ENCODE measurements at places on chromosomes 2 and 18.

- DNase-seq: no peak
Observed at GRCh38 chr2:191010887-191011885, 2.8 kb downstream of the STAT1 start.

GRCh38 chr2:176454893-176455815 is 185.9 kb downstream of the MTX2 start:
- peak; percentile 33 for DNase-seq

DNA sequence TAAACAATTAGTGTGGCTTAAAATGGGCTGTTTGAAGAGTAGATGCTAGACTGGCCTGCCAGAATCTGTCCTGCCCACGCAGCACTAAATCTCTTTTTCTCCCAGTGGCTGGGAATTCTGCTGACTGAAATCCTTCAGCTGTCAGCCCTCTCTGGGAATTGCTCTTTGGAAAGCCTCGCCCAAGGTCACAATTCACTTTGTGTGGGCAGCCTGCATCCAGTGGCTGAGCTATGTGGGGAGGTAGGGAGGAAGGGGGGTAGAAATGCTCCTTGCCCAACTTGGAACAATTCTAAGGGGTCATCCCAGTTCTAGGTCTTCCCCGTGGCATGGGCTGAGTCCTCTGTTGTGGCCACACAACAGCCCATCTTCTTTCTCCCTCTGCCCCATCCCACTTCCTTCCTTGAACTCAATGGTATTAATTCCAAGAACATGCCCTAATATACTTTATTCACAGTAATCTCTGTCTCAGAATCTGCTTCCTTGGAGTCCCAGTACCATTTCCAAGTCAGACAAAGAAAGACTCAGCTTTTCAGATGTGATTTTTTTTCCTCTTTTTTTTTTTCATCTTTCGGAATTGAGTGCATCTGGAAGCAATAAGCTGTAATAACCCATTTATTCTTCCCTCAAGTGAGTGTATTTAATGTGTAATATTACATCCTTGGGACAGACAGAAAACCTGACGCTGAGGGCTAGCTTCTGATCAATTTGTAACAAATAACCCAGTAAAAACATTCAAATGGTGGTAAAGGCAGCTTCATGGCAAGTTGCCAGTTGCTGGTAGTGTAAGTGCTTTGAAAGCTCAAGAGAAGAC is 189.4 kb downstream of the GPD2 start:
- DNase-seq: no peak

- peak; percentile 97 for DNase-seq
Observed at GRCh38 chr2:136917411-136917881, 152.1 kb downstream of the THSD7B start.

GRCh38 chr2:58834404-58834803 is 593.3 kb upstream of the FANCL start:
- DNase-seq: no peak

DNA sequence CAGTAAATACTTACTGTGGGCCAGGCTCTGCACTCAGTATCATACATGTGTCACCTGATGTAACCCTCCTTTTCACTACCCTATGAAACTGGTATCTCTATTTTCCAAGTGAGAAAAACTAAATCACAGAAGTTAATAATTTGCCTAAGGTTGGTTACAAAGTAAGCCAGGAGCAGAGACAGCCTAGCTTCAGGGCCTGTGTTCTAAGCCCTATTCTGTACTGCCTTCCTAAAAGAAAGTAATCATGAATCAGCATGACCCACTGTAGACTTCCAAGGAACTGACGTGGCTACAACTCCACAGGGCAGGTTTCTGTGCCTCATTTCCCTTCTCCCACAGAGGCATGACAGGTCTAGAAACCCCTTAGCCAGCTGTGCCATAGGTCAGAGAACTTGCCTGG is 14.3 kb downstream of the ZNF142 start:
- no peak for DNase-seq

DNA sequence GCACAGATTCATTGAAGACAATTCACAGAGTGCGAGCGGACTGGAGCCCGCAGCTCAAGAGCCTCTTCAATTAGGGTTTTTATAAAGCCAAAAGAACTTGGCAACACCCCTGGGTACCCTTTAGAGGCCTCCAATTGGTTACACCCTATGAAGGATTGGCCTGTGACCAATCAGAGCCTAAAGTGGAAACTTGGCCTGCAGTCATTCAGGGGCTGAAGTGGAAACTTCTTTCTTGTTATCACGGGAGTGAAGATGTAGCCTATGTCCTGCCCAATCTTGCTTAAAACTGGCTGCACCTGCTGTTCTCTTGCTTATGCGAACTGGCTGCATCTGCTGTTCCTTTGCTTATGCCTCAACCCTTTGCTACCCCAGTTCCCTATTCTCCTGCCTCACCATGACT is 1.8 kb upstream of the HJURP start:
- DNase-seq: no peak

DNA sequence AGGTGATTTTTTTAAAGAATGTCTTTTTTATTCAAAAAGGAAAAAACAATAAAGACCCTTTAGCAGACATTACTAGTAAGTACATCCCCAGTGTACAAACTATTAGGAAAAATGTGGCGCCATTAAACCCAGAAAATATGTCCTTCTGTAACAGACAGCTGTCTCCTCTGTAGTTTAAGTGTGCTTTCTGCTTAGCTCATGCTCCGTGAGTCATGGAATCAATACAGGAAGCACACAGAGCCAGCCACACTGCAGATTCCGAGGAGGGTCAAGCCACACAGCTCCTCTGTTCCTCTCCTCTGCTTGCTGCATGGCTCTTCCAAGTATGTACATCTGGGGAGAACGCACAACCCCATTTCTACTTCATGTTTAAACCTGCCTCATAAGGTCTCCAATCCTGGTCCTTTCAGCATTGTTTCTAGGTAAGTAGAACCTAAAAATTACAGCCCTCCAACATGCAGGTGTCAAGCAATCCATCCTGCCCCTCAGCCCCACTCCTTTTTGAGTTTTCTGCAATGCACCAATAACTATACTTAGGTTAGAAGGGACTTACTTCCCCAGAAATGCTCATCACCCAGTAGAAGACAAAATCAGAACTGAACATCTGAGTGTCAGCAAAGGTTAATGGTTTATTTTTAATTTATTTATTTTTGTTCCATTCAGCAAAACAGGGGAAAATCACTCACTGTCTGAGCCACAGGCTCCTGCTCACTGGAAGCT is 37.5 kb downstream of the ACVR1 start:
- DNase-seq: peak; percentile 64

GRCh38 chr2:10372203-10372861 is 69.6 kb downstream of the HPCAL1 start:
- no peak for DNase-seq

- DNase-seq: no peak
Observed at GRCh38 chr18:3213300-3214059, 6.3 kb downstream of the MYOM1 start.

DNA sequence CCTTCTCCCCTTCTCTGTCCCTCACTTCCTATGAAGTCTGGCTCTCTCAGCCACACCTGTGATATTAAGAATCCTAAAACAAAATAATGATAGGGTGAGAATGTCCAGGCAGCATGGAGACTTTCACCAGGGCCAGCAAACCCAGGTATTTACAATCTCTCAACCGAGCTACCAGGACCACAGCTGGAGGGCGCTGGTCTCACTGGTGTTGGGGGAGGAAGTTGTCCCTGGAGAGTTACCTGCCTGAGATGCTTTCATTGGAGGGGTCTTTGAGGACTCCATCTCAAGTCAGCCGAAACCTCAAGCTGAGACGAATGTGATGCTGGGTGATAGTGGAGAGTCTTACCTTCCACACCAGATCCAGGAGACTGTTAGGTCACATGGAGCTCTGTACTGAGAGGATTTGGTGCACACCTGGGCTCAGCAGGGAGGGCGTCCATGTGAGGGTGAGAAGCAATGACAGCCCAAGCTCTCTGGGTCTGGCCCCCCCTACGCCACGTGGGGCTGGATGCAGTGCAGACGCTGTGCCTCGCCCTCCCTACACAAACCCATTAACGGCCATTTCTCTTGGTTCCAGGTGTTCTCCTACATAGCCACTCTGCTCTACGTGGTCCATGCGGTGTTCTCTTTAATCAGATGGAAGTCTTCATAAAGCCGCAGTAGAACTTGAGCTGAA is 27.4 kb downstream of the MAL start:
- DNase-seq: no peak

- no peak for DNase-seq
Observed at GRCh38 chr2:192536922-192537624, 342.3 kb upstream of the TMEFF2 start.

- DNase-seq: no peak
Observed at GRCh38 chr2:236536727-236537398, 32.8 kb upstream of the ACKR3 start.
